ENCODE measurements at places on chromosomes 1 and 21. TPM values are rescaled to one million over a fixed set of nuclear protein-coding genes. Genes with fewer than 3 reads are reported as not detected.

DNA sequence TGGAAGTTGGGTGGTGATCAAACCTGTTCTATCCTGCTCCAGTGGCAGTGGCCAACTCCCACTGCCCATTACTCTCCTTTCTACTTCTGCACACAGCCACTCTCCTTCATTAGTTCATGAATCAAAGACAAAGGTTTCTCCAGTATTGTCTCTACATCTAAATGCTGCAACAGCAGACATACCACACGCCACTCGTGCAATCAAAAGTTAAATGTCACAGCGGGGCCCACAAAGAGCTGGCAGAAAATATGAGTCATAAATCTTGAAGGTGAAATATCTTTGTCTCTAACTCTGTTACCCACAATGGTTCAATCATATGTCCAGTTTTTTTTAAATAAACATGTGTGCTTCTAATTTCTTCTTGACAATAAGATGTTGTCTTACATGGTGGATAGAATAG lies 13.3 kb downstream of the APCS start:
- H3K27ac ChIP-seq: no peak overlapping the region
- no peak overlapping the region for H3K4me3 ChIP-seq
- H3K36me3 ChIP-seq: no peaks in the 10 kb centered on the region
- no peaks in the 10 kb centered on the region for H3K4me1 ChIP-seq

Gene CD1B
- total RNA-seq: not detected

- no peaks in the 10 kb centered on the region for H3K27me3 ChIP-seq
- no peak overlapping the region for H3K27ac ChIP-seq
- H3K36me3 ChIP-seq: no peaks in the 10 kb centered on the region
- H3K4me3 ChIP-seq: no peak overlapping the region
- no peak for DNase-seq
These were observed 9.8 kb downstream of the LGR6 start for GRCh38 chr1:202203238-202204039.

DNA sequence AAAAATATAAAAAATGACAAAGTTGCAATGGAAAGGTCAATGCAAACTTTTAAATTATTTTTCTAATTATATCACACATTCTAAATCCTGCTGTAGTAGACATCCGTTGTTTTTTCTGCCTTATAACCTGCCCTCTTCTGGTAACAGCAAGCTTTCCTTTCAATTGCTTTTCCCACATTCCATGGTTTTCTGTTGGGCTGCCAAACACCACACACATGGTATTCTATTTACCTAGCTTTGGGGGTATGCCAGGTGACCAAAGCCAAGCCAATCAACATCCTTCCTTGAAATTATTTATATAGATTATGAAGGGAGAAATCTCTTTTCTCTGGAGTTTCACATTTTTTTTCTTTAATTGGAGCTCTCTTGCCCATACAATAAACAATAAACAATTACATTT lies 3.4 kb upstream of the LAMC1 start:
- no peak overlapping the region for H3K27ac ChIP-seq
- DNase-seq: no peak
- H3K4me1 ChIP-seq: peaks cover 20% of the 10 kb centered on the region

Gene OR2L13
- total RNA-seq: not detected

Gene LAMB3
- total RNA-seq: 112 TPM

GRCh38 chr1:5576011-5576672 lies 416.1 kb downstream of the NPHP4 start:
- no peaks in the 10 kb centered on the region for H3K4me1 ChIP-seq
- DNase-seq: no peak
- H3K4me3 ChIP-seq: no peak overlapping the region

DNA sequence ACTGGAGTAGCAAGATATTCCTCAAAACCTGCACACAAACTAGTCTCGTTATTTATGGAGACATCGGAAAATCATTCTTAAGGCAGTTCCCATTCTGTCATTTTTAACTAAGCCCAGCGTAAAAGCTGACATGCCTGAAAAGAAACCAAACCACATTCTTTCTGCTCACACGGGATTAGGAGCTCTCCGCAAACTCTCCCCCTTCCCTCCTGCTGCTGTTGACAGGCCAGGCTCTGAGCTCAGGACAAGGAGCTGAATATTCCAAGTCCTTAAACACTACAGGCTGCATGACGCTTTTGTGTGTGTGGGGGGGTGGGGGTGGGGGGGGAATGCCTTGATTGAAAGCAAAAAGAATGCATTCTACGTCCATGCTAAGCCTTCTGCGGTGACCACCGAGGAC lies 5.2 kb downstream of the OLIG1 start:
- no peak overlapping the region for H3K27ac ChIP-seq
- peaks cover 13% of the 10 kb centered on the region for H3K4me1 ChIP-seq
- DNase-seq: no peak
- no peak overlapping the region for H3K4me3 ChIP-seq
- H3K36me3 ChIP-seq: no peaks in the 10 kb centered on the region
